ENCODE measurements at places on chromosomes 2 and 18.

DNA sequence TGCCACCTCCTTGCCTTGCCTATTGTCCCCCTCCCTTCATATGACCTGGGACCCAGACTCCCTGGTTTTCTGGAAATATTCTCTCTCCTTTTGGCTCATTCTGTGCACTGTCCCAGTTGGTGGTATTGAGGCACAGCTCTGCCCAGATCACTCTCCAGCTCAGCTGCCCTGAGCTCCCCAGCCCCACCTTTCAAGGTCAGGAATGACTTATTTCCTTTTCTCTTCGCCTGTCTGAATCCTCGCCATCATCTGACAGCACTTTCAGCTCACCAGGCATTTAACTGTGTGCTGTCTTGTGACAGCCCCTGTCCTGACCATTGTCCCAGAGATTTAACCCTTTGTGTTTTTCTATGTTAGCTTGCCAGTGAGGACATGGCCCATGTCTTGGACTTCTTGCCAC lies 133.0 kb downstream of the MSH2 start:
- DNase-seq: no peak

DNA sequence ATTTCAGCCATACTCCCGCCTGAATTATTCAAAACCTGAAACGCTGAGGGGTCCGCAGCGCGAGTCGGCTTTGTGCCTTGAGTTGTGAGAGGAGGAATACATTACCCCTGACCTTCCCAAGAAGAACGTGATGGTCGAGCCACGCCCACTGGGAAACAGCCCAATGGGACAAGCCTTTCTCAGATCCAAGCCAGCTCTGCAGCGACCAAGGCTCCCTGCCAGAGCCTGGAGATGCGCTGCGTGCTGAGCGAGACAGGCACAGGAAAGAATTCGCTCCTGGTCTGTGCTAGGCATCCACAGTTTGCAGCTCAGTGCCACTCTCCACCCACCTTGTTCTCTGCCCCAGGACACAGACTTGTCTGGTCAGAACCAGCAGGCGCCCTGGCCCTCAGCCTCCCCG lies 74.1 kb upstream of the GLI2 start:
- DNase-seq: no peak

DNA sequence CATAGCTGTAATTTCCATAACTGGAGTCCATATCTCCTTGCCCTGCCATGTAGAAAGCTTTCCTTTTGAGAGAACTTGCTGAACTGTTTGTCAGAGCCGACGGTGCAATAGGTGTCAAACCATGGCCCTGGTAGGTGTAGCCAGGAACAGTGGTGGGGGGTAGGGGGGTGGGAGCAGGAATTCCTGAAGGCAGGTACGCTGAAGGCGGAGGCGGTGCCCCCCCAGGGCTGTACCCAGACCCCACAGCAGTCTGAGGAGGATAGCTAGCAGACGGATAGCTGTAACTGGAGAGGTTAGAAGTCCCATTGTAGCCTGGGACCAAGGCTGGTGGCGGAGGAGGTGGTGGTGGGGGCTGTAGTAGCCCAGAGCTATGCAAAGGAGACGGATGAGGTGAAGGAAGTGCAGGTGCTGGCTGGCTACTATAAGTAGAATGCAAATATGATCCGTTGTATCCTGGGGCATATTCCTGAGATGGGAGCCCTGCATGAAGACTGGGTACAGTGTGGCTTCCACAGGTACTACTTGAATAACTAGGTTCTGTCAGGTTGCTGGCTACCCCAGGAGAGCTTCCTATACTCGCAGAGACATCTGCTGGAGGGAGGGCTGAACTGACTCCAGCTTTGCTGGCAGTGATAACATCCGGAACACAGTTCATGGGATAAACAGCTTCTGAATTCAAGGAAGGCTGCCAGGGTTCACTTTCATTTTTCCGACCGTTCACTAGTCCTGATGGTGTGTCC lies 124.8 kb downstream of the FIGN start:
- no peak for DNase-seq

DNA sequence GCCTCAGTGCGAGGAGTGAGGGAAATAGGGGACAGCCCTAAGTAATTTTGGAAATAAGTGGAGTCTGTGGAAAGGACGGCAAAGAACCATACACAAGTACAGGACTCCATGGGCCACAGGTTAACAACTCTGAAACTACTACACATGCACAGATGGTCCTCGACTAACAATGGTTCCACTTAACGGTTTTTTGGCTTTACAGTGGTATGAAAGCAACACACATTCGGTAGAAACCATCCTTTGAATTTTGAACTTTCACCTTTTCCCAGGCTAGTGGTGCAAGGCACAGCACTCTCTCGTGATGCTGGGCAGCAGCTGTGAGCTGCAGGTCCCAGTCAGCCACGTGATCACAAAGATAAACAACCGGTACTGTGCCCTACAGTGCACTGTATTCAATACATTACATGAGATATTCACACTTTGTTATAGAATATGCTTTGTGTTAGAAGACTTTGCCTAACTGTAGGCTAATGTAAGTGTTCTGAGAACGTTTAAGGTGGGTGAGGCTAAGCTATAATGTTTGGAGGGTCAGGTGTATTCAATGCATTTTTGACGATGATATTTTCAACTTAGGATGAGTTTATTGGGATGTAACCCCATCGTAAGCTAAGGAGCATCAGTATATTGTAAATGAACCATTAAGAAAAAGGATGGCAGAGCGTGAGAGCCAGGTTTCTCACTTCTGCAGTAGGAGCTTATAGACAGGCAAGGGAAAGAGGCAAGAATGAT lies 44.6 kb downstream of the TBC1D8 start:
- DNase-seq: no peak

GRCh38 chr2:238506371-238507068 lies 79.8 kb downstream of the ASB1 start:
- no peak for DNase-seq

DNA sequence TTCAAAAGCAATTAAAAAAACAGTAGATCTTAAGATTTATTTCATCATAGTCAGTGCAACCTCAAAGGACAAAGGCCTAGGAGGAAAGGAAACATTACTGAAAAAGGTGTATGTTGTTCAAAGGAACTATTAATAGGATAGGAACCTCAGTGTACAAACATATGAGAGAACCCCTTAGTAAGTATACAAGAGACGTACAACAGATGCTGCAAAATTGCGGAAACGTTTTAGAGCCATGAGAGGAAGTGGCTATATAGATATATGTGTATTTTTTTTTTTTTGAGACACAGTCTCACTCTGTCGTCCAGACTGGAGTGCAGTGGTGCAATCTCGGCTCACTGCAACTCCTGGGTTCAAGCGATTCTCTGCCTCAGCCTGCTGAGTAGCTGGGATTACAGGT lies 22.2 kb downstream of the PIK3C3 start:
- no peak for DNase-seq

DNA sequence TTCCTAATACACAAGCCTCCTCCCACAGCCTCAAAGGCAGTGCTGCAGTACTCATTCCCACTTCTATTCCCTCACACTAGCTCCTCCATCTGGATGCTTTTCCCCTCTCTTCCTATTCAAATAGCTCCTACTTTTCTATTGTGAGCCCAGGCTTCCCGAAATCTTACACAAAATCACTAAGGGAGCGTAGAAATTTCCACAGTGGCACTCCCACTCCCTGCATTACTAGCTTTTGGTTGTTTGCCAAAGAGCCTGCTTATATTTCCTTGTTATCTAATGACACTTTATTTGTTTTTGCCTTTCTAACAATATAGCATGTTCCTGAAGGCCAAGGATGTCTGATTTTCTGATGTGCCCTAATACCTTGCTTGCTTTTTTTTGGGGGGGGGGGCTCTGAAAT lies 10.9 kb downstream of the EPAS1 start:
- DNase-seq: no peak

DNA sequence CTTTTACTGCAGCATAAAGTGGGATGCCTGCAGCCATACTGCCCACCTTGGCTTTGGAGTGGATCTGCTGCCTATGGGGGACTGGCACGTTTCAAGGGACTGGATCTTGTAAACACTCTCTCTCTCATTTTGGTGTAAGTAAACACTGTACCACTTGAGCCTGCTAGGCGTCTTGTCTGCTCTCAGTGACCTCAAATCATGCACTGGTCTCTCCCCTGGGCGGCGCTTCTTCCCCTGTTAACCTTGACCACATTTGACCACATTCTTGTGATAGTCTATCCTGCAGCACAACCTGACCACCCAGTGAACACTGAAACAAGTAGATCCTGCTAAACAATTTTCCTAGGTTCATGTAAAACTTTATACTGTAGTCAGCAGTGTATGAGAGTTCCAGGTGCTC lies 82.6 kb upstream of the HNMT start:
- DNase-seq: no peak

- no peak for DNase-seq
Observed at GRCh38 chr18:56283316-56283715, 355.1 kb downstream of the TXNL1 start.

GRCh38 chr2:184598316-184599053 lies at the start of gene ZNF804A:
Gene ZNF804A, plus strand, starts transcription at chr2:184598529. Its CDS starts 431 bp downstream, at chr2:184598960.
- DNase-seq: no peak

Data from stimulated activated CD4-positive, alpha-beta T cell treated with anti-CD3 and anti-CD28 coated beads, Interleukin-15, amount 100 ng/mL, for 1 hour (primary cell).